Stimulated activated CD4-positive, alpha-beta T cell treated with anti-CD3 and anti-CD28 coated beads, Interleukin-15, amount 100 ng/mL, for 48 hours (primary cell): ENCODE measurements at places on chromosomes 5 and 9.

DNA sequence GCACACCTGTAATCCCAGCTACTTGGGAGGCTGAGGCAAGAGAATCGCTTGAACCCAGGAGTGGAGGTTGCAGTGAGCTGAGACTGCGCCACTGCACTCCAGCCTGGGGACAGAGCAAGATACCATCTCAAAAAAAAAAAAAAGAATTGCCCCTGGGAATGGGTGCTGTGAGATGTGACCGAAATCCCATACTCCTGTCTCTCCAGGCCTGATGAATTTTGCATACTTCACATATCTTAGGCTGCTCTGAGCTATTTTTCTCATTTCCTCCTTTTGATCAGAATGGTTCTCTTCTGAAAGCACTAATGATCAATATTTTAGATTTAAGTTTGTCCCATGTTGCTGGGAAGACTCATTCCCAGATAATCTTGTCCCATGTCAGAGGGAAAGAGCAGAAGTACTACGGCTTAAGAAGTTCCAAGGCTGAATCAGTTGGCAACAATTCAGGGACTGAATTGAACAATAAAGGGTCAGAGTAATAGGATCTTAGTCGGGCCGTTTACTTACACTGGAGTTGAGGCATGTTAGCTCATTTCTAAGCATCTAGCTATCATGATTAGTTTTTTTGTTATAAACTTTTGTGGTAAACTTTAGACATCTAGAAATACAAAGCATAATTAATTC is 44.2 kb upstream of the TENT2 start:
- DNase-seq: no peak

DNA sequence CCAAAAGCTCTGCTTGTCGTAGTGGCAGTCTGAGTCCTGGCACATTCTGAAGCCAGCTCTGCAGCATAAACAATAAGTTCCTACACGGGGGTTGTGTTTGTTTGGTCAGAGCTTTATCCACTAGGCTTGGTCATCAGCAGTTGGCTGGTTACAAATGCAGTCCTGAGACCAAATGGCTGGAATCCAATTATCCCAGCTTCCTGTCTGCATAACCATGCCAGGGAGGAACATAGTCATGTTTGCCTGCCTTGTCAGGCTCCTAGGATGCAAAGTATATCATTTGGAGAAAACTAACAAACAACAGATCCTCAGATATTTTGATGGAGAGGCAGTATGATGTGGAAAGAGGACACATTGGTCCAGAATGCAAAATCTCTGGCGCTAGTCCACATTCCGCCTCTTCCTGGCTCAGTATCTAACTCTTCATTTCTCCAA is 85.8 kb downstream of the FBXO38 start:
- DNase-seq: no peak

DNA sequence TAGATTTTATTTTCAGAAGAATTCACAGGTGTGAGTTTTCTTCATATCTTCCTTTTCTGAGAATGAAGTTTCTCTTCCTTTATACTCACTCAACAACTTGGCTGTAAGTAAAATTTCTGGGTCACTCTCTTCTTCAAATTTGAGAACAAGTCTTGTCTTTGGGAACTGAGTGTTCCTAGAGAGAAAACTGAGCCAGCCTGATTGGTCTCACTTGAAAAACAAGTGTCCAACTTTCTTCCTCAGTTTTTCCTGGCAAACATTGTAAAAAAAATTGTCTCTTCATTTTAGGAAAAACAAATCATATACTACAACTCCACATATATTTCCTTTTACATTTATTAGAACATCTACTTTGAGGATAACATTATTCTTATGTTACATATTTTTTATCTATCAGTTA is 156.1 kb upstream of the GHR start:
- DNase-seq: no peak

- DNase-seq: no peak
These were observed 47.9 kb upstream of the RARS1 start for GRCh38 chr5:168438349-168438748.

DNA sequence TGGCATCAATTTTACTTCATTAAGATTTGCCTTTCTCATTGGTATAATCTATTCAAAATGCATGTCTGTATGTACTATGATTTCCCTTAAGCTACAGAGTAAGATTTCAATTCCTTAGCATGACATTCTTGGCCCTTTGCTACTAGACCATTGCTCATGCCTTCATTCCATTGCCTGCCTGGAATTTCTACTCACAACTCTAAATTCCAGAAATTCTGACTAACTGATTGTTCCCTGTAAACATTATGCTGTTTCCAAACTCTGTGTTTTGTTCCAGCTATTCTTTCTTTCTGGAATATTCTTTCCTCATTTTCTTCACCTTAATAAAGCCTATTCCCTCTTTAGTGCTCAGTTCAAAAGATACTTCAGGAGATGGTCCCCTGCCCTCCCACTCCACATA is 568.8 kb upstream of the SEMA6A start:
- no peak for DNase-seq

GRCh38 chr5:53035868-53036381 is 46.8 kb downstream of the ITGA2 start:
- no peak for DNase-seq

DNA sequence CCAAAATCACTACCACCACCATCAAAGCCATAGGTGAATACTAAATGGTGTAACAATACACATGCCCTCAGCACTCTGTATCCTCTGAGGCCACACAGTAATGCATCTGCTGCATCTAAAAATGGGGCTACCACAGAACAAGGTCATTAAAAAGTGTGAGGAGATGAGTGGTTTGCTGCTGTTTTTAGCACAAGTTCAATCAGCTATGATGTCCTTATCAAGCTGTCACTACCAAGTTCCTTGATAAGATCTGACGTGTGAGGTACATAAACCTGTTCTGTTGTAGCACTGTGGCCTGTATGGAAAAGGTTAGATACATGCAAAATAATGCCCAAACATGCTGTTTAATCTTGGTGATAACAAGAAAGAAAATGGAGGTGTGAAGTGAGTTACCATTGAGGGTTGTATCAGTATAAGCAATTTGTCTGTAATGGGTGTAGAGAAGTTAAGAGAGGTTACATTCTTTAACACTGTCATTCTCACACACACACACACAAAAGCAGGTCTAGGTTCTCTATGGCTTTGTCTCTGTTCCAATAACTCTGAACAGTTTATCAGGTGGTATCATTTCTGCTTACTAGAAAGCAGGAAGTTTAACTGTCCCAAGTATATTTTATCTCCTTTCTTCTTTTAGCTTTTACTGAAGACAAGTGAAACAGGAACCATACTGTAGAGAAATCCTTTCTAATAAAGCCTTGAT is 252.9 kb downstream of the CWC27 start:
- no peak for DNase-seq

- DNase-seq: no peak
These were observed 90.8 kb downstream of the PLPPR1 start for GRCh38 chr9:101119206-101119819.

DNA sequence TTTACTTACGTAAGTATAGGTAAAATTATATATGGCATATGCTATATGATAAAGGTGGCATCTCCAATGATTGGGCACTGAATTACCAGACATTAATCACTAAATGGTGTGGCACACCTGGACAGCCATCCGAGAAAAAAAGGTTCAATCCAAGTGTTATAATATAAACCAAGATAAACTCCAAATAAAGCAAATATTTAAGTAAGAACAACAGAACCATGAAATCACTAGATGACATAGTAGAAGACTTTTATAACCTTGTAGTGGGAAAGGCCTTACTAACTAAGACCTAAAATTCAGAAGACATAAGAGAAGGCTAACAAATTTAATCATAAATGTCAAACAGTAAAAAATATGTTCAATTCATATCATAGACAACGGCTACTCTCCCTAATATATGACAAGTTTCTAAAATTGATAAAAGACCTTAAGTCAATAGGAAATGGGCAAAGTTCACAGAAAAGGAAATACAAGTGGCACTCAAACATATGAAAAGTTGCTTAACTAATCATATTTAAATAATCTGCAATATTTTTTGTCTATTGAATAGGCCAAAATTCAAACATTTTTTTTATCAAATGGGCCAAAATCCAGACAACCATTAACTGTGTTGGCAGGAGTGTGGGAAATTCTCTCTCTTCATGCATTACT is 55.1 kb downstream of the ELOVL7 start:
- no peak for DNase-seq

DNA sequence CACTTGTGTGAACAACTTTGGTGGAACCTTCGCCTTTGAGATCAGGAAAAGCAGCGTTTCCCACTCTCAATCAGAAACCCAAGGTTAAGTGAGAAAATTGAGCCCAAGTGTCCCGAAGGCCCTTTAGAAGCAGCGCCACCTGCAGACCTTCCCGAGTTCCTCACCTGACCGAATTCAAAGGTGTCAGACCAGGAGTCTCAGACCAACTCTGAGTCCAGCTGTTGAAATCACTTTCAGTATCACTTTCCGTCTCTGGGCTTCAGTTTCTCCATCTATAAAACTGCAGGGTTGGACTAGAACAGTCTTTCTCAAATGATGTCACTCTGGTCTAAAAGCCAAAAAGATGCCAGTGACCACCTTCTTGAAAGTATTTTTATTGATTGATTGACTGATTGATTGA is 31.7 kb upstream of the GRHPR start:
- peak; percentile 31 for DNase-seq

GRCh38 chr5:78801413-78801812 is 152.8 kb upstream of the LHFPL2 start:
- no peak for DNase-seq

- DNase-seq: peak; percentile 63
These were observed 10.9 kb upstream of the GADD45G start for GRCh38 chr9:89593727-89594427.

DNA sequence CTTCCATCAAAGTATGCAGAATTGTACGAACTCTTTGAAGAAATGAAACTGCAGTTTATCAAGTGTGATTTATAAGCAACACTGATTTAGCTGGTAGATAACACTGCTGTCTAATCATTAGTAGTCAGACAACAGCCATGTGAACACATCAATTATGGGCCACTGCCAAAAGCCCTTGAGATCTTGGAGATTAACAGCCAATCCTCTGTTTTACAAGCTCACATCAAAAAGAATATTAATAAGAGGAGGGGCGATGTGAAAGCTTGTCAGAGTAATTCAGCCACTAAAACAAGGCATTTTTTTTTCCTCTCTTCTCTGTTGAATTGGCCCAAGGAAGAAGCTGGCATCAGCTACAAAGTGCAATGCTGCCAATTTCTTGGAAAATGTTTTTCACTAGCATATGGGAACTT is 28.1 kb downstream of the ZNF608 start:
- DNase-seq: no peak

GRCh38 chr5:103059525-103059924 is 60.4 kb downstream of the GIN1 start:
- no peak for DNase-seq

DNA sequence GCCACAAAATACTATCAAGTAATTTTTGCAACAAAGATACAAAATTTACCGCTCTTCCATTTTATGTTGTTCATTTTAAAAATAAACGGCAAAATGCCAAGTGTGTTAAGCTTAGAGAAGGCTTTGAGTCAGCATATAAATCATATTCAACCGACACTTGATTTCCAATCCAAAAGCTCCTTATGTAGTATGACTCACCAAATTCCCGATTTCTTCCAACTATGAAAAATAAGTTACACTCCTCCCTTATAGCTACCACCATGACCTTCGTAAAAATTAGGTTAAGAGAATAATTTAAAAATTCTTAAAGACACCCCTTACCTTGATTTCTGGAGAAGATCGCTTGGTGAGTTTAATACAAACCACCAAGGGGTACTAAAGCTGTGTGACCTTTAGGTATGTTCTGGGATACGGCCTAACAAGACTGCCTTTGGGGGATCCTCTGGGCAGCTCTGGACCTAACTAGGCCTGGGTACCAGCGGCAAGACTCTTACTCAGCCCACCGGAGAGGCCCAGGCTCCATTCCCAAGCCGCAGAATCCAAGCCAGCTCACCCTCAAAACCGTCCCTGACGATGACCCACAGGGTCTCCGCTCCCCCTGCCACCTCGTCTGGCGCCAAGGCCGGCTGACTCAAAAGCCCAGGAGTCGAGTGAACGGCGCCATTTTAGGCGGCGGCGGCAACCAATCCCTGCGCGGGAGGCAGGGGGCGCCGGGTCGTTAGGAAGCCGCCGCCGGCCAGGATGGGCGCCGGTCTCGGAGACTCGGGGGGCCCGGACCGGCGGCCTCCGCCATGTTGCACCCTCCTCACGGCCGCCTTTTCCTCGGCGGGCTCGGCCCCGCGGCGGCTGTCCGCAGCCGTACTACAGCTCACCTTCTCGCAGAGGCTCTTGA is 739 bp downstream of the PPP2CA start:
- DNase-seq: peak; percentile 33

- DNase-seq: peak; percentile 30
These were observed 6.9 kb downstream of the SREK1 start for GRCh38 chr5:66151030-66151429.

GRCh38 chr5:30436691-30437090 is 756.8 kb upstream of the CDH6 start:
- no peak for DNase-seq

DNA sequence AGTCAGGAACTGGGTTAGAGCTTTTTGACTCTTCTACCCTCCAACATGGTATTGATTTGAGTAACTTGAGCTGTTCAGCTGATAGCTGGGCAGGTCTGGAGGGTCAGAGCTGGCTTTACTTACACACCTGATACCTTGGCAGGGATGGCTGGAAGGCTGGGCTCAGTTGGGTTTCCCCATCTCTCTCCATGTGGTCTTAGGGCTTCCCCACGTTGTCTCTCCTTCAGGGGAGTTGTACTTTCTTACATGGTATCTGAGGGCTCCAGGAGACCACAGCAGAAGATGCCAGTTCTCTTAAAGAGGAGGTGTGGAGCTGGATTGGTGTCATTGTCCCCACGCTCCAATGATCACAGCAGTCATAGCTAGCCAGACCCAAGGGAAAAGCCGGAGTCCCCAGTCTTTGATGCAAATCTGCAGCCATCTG is 25.6 kb downstream of the ISOC1 start:
- no peak for DNase-seq

GRCh38 chr9:79014929-79015699 is 556.7 kb upstream of the TLE4 start:
- no peak for DNase-seq

DNA sequence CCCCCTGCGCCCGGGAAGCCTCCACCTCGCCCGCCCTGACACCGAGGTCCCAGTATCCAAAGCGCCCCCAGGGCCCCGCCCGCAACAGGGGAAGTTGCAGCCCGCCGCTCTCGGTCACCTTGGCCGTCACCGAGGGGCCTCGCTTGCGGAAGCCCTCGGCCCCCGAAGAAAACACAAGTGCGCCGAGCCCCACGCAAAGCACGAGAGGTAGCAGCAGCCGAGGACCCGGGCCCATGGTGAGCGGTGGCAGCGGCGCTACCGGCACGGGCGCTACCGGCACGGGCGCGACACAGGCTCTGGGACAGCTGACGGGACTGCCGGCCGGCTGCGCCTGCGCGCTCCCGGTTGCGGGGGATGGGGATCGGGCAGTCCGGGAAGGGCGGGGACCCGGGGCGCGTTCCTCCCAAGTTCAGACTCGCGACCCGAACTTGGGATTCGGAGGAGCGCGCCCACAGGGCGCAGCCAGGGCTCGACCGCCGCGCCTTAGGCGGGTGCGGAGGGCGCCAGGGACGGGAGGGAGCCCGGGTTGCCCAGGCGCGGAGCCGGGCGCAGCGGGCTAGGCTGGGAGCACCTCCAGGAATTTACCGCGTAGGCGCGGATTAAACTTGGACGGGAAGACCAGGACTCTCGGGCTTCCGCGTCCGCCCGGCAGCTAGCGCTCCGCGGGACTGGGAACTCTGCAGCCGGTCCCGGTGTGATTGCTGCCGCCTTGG is at the start of gene PPIC:
PPIC (minus strand) TSS at position 335 of the 713 bp plus-strand sequence; CDS start at position 235, 100 bp downstream.
- DNase-seq: no peak
